ENCODE measurements at places on chromosomes 12 and 14.

- no peak for DNase-seq
Measured at GRCh38 chr14:75461755-75462349, 34.0 kb downstream of the JDP2 start.

- no peak for DNase-seq
Measured at GRCh38 chr12:89064151-89064550, 288.1 kb downstream of the DUSP6 start.

GRCh38 chr14:99478128-99478527, 2.5 kb downstream of the SETD3 start:
- no peak for DNase-seq

DNA sequence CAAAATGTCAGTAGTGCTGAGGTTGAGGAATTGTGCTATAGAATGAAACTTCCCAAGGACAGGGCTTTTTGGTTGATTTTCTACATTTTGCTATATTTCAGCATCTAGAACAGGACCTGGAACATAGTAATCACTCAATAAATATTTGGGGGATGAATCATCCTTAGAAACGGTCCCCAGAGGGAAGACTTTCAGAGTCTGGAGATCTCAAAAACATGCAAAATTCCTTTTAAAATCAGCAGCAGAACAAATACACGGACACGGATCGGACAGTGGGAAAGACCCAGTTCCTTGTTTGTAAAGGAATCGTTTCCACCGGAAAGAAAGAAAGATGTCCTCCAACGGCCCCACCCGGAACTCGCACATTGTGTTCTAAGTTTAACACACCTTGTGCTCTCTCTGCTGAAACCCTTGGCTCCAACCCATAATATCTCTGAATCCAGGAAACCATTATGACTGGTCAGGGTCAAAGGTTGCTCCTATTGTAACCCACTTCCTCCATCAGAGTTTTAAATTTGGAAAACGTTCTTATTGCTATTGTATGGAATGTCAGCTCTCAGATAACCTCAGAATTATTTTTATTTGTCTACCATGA, 617.2 kb downstream of the MED13L start:
- peak; percentile 18 for DNase-seq

DNA sequence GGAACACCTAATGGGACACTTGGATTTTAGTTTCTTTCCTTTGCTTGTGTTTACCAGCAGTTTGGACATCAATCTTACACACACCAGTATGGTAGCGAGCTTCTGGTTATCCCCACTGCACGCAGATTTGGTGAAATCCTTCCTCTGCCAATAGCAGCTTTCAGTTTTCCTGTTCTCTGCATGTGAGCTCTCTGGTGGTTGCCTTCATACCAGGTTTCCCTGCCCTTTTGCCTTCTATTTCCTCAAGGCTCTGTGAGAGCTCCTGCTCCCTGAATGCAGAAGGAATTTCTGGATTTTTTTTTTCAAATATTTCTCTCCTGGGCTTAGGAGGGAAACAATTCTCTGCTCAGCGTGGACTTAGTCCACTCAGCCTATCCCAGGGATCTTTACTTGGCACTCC, 93.0 kb upstream of the CCDC91 start:
- DNase-seq, result no peak

- peak; percentile 48 for DNase-seq
Measured at GRCh38 chr12:32918890-32919801, 22.6 kb upstream of the PKP2 start.

DNA sequence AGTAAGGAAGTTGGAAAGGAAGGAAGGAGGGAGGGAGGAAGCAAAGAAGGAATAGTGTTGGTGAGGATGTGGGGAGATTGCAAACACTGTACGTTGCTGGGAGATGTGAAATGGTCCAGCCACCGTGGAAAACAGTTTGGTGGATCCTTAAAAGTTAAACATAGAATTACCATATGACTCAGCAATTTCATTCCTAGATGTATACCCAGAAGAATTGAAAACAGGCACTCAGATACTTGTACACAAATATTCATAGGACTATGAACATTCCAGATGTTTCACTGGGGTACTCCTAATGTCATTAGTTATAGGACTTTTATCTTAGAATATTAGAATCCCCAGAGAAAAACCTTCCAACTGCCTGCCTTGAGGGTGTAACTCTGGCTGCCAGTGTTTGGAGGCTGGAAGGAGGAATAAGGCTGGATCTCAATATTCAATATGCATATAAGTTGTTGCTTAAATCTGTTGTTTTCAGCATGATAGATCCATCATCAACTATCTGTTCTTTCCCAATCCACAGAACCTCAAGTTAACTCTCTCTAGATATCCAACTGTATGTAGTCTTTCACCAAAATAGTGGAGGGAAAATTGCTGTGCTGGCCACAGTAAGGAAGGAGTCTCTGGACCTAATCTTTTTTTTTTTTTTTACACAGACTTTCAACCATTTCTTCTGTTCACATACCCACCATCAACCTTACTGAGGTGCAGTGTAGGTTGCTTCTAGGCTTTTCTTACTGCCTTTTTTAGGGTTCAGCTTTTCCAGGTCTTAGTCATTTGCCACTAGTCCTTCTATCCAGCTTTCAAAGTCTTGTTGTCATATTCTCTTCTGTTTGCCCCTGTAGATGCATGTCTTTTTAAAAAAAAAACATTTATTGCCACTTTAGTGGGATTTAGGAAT, 94.5 kb downstream of the DNAI7 start:
- no peak for DNase-seq

DNA sequence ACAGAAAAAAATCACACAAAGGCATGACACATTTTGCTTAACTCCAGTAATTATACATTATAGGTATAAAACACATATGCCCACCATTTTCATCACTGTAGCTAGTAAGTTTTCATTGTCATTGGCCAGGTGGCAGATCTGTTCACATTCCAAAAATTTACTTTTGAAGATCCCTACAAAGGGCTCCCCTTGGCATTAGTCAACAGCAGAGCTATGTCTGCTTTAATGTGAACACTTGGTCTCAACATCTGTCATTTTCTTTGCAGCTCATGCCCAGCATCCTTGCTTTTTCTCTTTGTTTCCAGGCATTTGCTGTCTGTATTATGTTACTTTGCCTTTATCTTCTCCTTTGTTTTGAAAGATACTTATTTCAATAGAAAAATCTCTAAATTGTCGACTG, 519.1 kb upstream of the FOXG1 start:
- no peak for DNase-seq

DNA sequence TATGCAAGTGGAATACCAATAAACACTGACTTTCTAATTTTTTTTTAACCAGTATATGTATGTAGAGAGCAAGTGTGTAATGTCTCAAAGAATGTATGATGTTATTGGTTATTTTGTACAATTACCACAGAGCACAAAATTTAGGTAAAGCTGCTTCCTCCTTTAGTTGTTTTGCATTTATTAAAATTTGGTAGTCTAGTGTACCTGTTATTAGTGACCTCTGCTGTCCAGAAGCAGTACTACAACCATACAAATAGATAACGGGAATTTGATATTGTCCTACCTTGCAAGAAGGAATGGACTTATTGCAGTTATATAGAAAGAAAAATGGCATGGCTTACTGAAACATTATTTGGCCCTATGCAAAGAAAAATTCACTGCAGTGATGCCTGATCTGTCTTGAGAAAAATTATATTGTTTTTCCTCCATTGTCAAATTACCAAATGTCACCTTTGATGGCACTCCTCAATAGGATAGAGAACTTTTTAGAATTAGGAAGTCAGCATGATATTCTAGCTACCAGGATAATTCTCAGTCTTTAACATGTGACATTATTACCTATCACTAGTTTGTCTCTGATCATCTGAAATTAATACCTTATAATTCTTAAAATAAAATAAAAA, 153.9 kb upstream of the RMST start:
- DNase-seq, result peak; percentile 14

DNA sequence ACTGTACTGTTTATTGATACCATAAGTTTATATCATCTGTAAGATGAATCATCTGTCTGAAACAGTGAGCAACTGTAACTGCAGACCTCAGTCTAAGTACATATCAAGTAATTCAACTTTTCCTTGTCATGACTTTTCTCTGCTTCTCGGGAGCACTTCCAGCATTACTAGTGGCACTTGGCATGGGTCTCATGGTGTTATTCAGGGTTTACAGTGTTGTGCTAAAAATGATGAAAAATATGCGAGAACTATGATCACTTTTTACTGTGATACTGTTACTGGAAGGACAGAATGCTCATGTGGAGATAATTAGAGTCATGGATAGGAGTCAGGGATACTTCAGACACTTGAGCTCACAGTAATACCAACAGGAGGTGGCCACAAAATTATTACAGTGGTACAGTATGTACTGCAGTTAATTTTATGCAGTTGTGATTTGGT, 8.3 kb downstream of the KTN1 start:
- no peak for DNase-seq
